Thymus (tissue), 14 donors: ENCODE measurements at places on chromosomes 1 and 21. TPM values are rescaled to one million over a fixed set of nuclear protein-coding genes. Genes with fewer than 3 reads are reported as not detected.

- H3K36me3 ChIP-seq, result peaks cover 5% of the 10 kb centered on the region
- peak overlapping the region; percentile 84 for H3K27ac ChIP-seq
- peaks cover 11% of the 10 kb centered on the region for H3K4me1 ChIP-seq
- H3K4me3 ChIP-seq, result peak overlapping the region; percentile 84
Measured at GRCh38 chr1:87327376-87328271, 1.1 kb upstream of the LMO4 start.

Gene UBE4B
- 20.5 TPM for polyA plus RNA-seq

DNA sequence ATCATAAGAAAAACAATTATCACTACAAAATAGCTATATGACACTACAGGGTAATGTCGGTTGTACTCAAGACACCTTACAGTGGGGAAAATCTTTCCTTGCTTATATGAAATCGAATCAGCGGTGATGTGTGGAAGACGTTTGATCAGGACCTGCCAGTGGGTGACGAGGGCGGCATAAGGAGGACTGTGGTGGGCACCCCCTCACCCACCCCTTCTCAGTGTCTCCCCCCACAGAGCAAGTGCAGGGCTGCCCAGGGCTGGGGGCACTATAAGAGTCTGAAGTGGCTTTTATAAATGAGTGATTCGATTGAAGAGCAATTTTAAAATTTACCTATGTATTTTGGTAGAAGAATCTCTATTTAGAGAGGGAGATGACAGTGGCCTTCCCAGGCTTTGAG, 35.8 kb downstream of the CRYAA start:
- H3K4me1 ChIP-seq, result no peaks in the 10 kb centered on the region
- H3K27ac ChIP-seq, result no peak overlapping the region
- no peak overlapping the region for H3K4me3 ChIP-seq

DNA sequence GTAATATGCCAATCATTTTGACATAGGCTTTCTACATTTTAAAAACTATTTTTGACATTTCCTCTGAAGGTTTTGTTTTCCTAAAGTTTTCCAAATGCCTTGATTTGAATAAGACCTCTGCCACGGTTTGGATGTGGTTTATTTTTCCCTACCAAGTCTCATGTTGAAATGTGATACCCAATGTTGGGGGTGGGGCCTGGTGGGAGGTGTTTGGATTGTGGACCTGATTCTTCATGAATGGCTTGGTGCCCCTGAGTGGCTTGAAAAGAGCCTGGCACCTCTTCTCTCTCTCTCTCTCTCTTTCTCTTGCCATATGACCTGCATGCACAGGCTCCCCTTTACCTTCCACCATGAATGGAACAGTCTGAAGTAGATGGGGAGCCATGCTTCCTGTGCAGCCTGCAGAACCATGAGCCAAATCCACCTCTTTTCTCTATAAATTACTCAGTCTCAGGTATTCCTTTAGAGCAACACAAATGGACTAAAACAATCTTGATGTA, 14.8 kb downstream of the MMEL1 start:
- H3K36me3 ChIP-seq, result no peaks in the 10 kb centered on the region
- H3K27ac ChIP-seq, result no peak overlapping the region
- no peaks in the 10 kb centered on the region for H3K27me3 ChIP-seq
- no peaks in the 10 kb centered on the region for H3K4me1 ChIP-seq

Gene OVAAL
- 0.14 TPM for polyA plus RNA-seq

- no peaks in the 10 kb centered on the region for H3K27me3 ChIP-seq
- H3K27ac ChIP-seq, result no peak overlapping the region
- DNase-seq, result no peak
- H3K36me3 ChIP-seq, result no peaks in the 10 kb centered on the region
- no peak overlapping the region for H3K4me3 ChIP-seq
Measured at GRCh38 chr21:31279986-31280385, 64.1 kb downstream of the TIAM1 start.

- no peak overlapping the region for H3K27ac ChIP-seq
- DNase-seq, result no peak
- no peaks in the 10 kb centered on the region for H3K27me3 ChIP-seq
- H3K4me3 ChIP-seq, result no peak overlapping the region
- H3K36me3 ChIP-seq, result peaks cover 62% of the 10 kb centered on the region
Measured at GRCh38 chr1:93124556-93125355, 45.7 kb downstream of the MTF2 start.

GRCh38 chr1:201169203-201169602, 14.9 kb upstream of the TMEM9 start:
- H3K27me3 ChIP-seq, result peaks cover 62% of the 10 kb centered on the region
- no peak for DNase-seq
- no peak overlapping the region for H3K4me3 ChIP-seq
- H3K36me3 ChIP-seq, result no peaks in the 10 kb centered on the region
- no peak overlapping the region for H3K27ac ChIP-seq
- H3K4me1 ChIP-seq, result peaks cover 3% of the 10 kb centered on the region

- peaks cover 41% of the 10 kb centered on the region for H3K4me1 ChIP-seq
- no peaks in the 10 kb centered on the region for H3K36me3 ChIP-seq
- peak overlapping the region; percentile 72 for H3K27ac ChIP-seq
Measured at GRCh38 chr1:41751804-41752513, 166.8 kb downstream of the HIVEP3 start.

Gene DCDC2B
- 0.09 TPM for polyA plus RNA-seq

Gene TCHHL1
- polyA plus RNA-seq, result 0.16 TPM

Gene HNRNPCL4
- polyA plus RNA-seq, result 0.07 TPM

DNA sequence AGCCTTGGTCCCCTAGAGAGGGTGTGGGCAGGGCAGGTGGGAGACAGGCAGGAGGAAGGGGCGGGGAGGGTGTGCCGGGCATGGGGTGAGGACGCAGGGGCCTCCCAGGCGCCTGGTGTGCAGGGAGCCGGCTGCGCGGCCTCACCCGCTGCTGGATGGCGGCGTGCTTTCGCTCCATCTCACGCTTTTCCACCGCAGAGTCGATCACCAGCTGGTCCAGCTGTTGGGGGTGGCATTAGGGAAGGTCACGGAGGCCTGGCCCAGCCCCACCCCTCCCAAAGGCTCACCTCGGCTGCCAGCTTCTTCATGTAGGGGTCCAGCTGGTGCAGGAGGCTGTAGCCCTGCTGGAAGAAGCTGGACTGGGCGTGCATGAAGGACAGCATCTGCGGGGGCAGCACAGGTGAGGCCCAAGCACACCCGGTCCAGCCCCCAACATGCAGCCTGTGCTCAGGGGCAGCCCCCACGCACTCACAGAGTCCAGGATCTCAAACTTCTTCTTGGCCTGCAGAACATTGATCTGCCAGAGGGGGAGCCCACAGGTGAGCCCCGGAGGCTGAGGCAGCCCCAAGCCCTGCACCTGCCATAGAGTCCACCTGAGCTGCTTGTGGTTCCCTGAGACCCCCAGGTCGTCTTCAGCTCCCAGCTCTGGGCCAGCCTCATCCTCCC, 7.9 kb downstream of the ACAP3 start:
- no peak for DNase-seq
- peaks cover 6% of the 10 kb centered on the region for H3K4me1 ChIP-seq
- H3K27me3 ChIP-seq, result no peaks in the 10 kb centered on the region
- H3K27ac ChIP-seq, result no peak overlapping the region

GRCh38 chr1:208413006-208413405, 168.8 kb upstream of the PLXNA2 start:
- no peak overlapping the region for H3K4me3 ChIP-seq
- no peak overlapping the region for H3K27ac ChIP-seq
- H3K36me3 ChIP-seq, result no peaks in the 10 kb centered on the region
- H3K4me1 ChIP-seq, result no peaks in the 10 kb centered on the region
- no peaks in the 10 kb centered on the region for H3K27me3 ChIP-seq
- DNase-seq, result no peak

Gene LAMC1
- 12.6 TPM for polyA plus RNA-seq

DNA sequence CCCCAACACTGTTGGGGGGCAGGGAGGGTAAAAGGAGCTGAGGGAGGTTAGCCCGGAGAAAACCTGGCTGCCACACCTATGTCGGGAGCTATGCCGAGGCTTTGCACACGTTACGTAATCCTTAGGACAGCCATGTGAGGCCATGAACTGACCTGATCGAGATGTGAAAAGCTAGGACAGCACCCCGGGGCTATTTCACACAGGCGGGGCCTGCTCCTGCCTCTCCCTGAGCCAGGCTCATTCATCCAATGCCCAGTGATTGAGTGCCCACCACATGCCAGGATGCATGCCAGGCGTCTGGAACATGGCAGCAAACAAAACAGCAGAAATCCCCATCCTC, 30.2 kb downstream of the LDLRAP1 start:
- H3K27ac ChIP-seq, result no peak overlapping the region
- H3K4me1 ChIP-seq, result peaks cover 3% of the 10 kb centered on the region
- H3K4me3 ChIP-seq, result no peak overlapping the region
- no peaks in the 10 kb centered on the region for H3K27me3 ChIP-seq

Gene EPHX1
- polyA plus RNA-seq, result 13.3 TPM

Gene NTRK1
- polyA plus RNA-seq, result 3.1 TPM

DNA sequence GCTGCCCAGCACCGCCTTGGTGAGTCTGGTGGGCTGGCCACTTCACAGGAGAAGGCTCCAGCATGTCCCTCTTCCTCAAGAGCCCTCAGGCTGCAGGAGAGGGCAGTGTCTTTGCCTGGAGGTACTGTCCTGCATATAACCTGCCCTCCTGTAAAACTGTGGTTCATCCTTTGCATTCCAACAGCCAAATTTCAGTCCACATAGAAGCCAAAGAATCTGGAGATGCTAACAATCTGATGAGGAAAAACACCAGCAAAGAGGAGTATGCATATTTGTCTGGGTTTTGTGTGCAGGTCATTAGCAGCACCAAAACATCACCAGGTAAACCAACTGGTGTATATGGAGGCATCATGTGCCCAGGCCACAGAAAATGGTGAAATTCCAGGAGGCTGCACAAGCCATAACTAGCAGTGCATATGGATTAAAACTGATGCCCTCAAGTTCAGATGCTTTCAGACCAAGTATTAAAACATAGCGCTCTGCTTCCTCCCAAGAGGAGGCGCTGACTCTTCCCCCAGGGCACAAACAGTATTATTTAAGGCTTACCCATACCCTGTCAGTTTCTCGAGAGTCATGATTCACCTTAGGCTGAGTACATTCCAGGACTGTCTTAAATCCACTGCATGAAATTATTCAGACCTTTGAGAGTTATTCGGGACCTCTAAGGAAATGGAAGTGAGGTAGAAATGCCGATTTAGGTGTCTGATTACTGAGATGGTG, 150.5 kb upstream of the COA6 start:
- H3K4me3 ChIP-seq, result no peak overlapping the region
- H3K27ac ChIP-seq, result no peak overlapping the region
- H3K4me1 ChIP-seq, result no peaks in the 10 kb centered on the region

DNA sequence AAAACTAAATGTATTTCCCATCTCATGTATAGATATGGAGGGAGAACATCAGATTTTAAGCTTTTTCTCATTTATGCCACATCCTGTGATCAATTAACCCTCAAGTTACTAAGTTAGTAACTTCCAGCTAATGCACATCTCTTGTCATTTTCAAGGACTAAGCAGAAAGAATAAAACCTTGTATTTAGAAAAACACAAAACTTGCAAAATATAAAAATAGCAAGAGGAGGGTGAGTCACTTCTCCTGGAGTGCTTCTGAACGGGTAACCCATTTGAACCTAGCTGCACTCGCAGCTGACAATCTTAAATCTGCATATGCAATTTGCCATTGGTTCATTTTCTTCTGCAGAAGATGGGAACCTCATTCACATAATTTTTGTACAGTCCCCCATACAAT, 500.5 kb downstream of the SETD4 start:
- no peak overlapping the region for H3K4me3 ChIP-seq
- no peaks in the 10 kb centered on the region for H3K27me3 ChIP-seq
- DNase-seq, result no peak
- no peaks in the 10 kb centered on the region for H3K36me3 ChIP-seq
- no peaks in the 10 kb centered on the region for H3K4me1 ChIP-seq

Gene GJC2
- polyA plus RNA-seq, result 1.2 TPM

- no peaks in the 10 kb centered on the region for H3K36me3 ChIP-seq
- peak overlapping the region; percentile 34 for H3K27ac ChIP-seq
- no peaks in the 10 kb centered on the region for H3K27me3 ChIP-seq
- H3K4me3 ChIP-seq, result peak overlapping the region; percentile 31
Measured at GRCh38 chr1:31394584-31395193, 18.3 kb upstream of the SERINC2 start.

DNA sequence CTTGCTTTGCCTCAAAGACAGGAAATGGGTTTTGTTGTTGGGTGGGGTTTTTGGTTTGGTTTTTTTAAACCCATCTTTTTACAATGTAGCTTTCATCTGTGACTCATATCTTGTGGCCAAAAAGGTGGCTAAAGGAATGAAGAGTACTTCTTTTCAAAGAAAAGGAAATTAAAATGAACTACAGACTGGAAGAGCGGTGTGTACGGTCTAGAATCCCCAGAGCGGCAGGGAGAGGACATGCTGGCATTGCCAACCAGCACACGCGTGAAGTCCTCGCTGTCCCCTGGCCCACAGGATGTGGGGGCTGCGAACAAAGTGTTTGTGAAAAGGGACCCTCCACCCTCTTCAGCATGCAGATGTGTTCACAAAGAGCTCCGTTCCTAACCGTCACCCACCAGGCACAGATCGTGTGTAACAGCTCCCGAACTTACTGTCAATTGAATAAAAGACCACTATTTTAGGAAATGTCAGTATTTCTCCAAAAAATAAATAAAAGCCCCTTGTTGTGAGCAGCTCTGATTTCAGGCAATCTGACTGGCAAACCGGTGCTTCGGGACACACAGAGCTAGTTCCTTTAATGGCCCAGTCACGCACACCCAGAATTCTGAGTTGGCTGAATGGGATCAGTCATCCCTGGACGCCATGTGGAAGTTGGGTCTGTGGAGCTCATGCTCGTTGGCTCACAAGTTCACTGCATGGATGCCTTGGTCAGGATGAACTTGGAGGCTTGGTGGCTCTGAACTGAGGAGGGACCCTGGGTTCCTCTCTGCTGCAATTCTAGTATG, 602.9 kb downstream of the NPHP4 start:
- no peaks in the 10 kb centered on the region for H3K27me3 ChIP-seq
- no peaks in the 10 kb centered on the region for H3K4me1 ChIP-seq
- no peak overlapping the region for H3K4me3 ChIP-seq
- H3K27ac ChIP-seq, result no peak overlapping the region

DNA sequence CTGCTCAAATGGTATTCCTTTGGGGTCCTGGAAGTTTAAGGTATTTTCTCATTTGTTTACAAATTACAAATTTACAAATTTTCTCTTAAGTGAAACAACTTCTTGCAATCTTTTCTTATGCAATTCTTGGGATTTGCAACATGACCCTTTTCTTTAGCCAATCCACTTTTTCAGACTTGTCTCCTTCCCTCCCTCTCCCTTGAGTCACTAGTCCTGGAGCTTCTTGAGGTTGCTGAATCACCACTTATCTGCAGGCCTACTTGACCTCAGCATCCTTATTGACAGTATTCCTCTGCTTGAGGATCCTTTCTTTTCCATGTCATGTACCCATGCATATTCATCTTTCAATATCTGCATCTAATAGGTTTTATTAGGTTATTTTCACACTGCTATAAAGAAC, 302.8 kb upstream of the ADAMTS5 start:
- no peaks in the 10 kb centered on the region for H3K4me1 ChIP-seq
- no peaks in the 10 kb centered on the region for H3K36me3 ChIP-seq
- no peak for DNase-seq
- H3K27me3 ChIP-seq, result no peaks in the 10 kb centered on the region
- no peak overlapping the region for H3K4me3 ChIP-seq
- H3K27ac ChIP-seq, result no peak overlapping the region

DNA sequence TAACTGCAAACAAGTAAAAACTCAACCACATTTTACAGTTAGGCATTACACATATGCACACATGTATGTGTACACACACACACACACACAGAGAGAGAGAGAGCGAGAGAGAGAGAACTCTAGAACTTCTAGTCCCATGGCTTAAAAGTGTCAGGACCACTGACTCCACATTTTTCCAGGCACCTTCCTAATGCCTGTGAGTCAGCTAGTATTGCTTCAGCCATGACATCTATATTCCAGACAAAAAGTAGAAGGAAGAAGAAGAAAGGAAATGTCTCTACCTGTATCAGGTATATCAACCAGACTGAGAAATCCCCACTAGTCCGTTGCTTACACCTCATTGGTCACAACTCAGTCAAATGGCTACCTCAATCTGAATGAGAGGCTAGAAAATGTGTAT, 31.9 kb upstream of the TACSTD2 start:
- H3K36me3 ChIP-seq, result no peaks in the 10 kb centered on the region
- DNase-seq, result no peak
- H3K27me3 ChIP-seq, result no peaks in the 10 kb centered on the region
- H3K4me3 ChIP-seq, result no peak overlapping the region
